ENCODE measurements at places on chromosomes 3 and 15.
A peak's percentile ranks its signal among the peaks of the same experiment; 100 is the strongest.

GRCh38 chr3:126390201-126390600 lies 4.5 kb upstream of the CFAP100 start:
- no peak for DNase-seq

- no peak for DNase-seq
These were observed 26.2 kb downstream of the HMCES start for GRCh38 chr3:129304962-129305222.

GRCh38 chr3:147364771-147365170 lies 41.6 kb downstream of the ZIC4 start:
- no peak for DNase-seq

- no peak for DNase-seq
These were observed 38.3 kb downstream of the FAM43A start for GRCh38 chr3:194723846-194724618.

DNA sequence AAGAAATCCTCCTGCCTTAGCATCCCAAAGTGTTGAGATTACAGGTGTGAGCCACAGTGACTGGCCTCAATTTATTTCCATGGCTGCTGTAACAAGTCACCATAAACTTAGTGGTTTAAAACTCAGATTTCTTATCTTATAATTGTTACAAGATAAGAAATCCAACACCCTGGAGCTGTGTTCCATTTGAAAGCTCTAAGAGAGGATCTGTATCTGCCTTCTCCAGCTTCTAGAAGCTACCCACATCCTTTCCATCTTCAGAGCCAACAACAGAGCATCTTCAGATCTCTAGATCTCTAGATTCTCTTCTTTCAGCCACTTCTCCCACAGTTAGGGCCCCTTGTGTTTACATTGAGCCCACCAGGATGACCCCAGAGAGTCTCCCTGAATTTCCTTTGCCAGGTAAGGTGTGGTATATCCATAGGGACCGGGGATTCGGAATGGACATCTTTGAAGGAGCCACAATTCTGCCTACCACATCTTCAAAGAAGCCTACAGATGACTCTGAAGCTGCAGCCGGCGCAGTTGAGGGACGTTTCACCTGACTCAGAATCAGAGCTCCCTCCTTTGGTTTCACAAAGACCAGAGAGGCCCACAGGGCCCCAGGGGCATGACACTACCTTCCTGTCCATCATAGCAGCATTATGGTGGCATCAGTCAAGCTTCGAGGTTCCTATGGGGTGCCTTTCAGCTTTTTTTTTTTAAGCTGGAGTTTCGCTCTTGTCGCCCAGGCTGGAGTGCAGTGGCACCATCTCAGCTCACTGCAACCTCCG lies 87.0 kb upstream of the IGF1R start:
- DNase-seq, result peak; percentile 10

DNA sequence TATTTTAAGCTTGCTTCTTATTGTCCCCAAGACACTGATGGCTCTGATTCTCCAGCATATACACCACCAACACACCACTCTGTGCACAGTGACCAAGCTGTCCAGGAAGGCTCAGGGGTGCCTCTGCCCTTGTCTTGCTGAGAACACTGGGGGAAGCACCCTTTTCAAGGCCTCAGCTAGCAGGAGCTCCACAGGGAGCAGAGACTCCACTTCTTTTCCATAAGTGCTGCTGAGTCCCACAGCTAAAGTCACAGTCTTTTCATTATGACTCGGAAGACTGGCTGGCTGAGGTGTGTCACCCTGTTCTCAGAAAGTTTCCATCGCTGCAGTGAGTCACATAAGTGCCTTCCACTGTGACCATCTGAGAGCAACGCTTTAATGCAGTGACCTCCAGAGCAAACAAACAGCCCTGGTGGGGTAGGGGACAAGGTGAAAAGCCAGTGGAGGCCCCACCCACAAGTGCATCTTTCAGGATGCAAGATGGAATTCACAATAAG lies 226.9 kb upstream of the CHRNA7 start:
- peak; percentile 1 for DNase-seq

GRCh38 chr15:92651877-92652575 lies 3.5 kb downstream of the FAM174B start:
- no peak for DNase-seq

DNA sequence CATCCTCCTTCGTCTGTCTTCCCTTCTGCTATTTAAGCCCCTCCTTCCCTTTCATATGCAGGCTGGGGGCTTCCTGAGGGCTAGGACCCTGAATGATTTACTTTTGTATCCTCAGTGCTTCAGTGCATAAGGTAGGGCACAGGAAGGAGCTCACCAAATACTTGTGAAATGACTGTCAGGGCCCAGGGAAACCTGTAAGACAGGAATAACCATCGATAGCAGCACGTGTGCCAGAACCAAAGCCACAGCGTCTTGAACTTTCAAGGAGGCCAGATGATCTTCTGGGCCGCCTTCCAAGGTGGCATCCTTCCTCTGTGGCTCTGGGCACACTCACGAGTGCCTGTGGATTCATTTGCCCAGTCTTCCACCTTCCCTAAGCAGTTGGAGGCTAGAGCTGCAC lies 3.9 kb downstream of the TMED3 start:
- no peak for DNase-seq

- peak; percentile 24 for DNase-seq
These were observed 227.7 kb downstream of the FOXP1 start for GRCh38 chr3:71355862-71356261.

DNA sequence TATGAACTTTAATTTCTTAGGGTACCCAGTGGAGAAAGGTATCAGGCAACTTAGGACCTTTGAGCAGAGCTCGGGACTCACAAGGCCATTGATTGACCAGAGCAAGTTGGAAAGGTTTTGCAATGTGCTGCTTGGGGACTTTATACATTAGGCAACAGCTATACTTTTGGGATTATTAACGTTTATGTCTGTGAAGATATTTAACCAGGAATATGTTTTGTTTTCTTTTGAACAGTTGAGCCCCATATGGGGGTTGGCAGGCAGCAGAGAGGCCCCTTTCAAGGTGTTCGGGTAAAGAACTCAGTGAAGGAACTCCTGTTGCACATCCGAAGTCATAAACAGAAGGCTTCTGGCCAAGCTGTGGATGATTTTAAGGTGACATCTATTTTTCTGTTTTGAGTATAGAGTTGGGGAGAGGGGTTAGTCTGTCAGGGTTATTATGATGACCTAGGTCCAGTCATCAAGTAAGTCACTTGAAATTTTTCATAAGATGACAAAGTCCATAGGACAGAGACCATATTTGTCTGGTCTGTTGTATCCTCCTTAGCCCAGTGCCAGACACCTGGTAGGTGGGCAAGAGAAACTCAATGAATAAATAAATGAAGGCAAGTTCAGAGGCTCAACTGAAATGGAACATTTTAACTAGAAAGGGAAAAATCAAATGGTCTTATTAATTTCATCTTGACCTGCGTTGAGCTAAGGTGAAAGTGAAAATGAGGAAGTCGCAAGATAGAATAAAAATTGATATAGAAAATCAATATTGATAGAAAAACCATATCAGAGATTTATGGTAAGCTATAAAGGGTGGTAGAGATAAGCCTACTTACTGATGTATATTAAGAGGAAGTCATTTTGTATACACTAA lies 2.8 kb downstream of the NFKBIZ start:
- DNase-seq, result no peak

- DNase-seq, result no peak
These were observed 30.5 kb downstream of the RFTN1 start for GRCh38 chr3:16482770-16483531.

GRCh38 chr3:65170390-65171042 lies 482.7 kb upstream of the ADAMTS9 start:
- DNase-seq, result no peak
